Effector memory CD4-positive, alpha-beta T cell (primary cell): ENCODE measurements at places on chromosomes 4 and X.

DNA sequence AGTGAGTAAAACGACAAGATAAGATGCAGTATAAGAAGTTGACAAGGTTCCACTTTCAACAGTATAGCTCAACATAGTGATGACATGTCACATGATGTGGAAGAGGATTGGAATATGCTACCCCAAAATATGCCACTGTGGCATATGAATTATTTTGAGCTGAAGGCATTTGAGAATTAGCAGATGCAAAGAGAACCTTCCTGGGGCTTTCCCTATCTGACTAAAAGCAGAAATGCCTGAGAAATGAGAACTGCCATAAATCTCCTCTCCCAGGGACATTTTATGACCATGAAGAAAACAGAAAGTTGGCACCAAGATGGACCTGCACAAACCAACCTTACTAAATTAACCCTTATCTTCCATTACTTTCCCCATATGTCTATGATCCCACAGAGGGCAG lies 24.8 kb downstream of the CDKN2AIP start:
- DNase-seq: no peak

DNA sequence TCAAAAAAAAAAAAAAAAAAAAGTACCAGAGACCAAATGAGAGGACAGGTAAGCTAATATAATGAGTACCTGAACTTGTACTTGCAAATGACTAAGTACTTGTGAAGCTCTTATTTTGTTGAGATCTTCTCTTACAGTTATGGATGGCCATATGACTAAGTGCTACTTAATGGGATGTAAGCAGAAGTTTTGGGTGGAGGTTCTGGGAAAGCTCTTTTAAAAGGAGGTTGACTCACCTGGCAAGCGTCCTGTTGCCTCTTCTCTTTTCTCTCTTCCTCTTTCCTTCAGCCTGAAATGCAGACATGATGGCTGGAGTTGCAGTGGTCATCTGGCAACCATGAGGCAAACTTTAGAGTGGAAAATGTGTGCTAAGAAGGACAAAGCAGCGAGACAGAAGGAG lies 36.9 kb upstream of the MED14 start:
- no peak for DNase-seq

GRCh38 chr4:145035494-145036136 lies 62.4 kb downstream of the ANAPC10 start:
- no peak for DNase-seq

- no peak for DNase-seq
These were observed at the start of gene MTNR1A for GRCh38 chr4:186554914-186555827. Gene MTNR1A, minus strand, starts transcription at chr4:186555567. Its CDS starts 202 bp downstream, at chr4:186555365.

GRCh38 chrX:16444353-16444752 lies 205.6 kb upstream of the S100G start:
- DNase-seq: no peak

- DNase-seq: no peak
These were observed 130.2 kb downstream of the AMELX start for GRCh38 chrX:11423362-11423818.

- no peak for DNase-seq
These were observed 14.0 kb upstream of the PHKA2 start for GRCh38 chrX:18997916-18998315.
